ENCODE measurements at places on chromosomes 3 and 15.

- DNase-seq = no peak
These were observed 173.8 kb upstream of the TLE3 start for GRCh38 chr15:70271422-70272088.

DNA sequence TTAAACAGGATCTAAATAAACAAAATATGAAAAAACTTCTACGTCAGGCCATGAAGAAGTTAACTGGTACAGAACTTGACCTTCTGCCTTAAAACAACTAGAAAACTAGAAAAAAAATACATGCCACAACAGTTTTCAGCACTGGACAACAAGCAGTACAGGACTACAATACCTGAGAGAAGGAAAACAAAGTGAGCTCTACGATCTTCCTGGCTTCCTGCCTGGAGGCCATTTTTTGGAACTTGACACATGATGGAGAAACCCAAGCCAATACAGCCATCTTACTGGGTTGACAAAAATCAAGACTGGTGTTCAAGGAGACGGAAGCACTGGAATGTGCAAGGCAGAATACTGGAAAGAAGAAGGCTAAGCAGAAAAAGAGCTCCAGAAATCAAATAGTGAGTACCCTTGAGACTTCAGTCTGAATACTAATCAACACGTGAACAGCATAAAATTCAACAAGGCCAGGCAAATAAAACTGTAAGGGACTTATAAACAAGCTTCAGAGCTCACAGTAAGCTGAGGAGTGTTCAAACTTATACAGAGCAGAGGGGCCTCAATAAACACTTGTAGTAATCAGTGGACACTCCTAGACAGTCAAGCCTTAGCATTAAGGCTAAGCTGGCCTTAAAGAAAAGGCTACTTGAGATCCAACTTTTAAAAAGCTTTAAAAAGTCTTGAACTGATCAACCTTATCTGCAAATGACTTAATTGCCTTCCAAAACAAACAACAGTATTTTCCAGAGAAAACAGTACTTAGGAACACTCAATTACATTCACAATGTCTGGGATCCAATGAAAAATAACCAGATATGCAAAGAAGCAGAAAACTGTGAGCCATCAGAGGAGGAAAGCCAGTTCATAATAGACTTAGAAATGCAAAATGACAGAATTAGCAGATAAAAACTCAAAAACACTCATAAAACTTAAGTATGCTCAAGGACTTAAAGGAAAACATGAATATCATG lies 63.2 kb downstream of the DLG1 start:
- no peak for DNase-seq

- DNase-seq = no peak
These were observed 620.3 kb upstream of the AGTR1 start for GRCh38 chr3:148077318-148077923.

- no peak for DNase-seq
These were observed 40.7 kb downstream of the TMEM212 start for GRCh38 chr3:171883893-171884279.

GRCh38 chr3:12224181-12225147 lies 64.4 kb upstream of the PPARG start:
- DNase-seq = no peak

DNA sequence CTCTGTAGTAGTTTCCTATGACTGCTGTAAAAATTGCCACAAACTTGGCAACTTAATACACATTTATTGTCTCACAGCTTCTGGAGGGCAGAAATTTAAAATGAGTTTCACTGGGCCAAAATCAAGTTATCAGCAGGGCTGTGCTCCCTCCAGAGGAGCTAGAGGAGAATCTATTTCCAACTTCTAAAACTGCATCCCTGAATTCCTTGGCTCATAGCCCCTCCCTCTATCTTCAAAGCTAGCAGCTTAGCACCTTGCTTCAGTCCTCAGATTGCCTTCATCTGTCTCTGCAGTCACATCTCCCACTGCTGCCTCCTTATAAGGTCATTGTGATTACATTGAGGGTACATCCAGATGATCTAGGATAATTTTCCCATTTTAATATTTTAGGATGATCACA lies 17.8 kb upstream of the GADL1 start:
- DNase-seq = no peak

DNA sequence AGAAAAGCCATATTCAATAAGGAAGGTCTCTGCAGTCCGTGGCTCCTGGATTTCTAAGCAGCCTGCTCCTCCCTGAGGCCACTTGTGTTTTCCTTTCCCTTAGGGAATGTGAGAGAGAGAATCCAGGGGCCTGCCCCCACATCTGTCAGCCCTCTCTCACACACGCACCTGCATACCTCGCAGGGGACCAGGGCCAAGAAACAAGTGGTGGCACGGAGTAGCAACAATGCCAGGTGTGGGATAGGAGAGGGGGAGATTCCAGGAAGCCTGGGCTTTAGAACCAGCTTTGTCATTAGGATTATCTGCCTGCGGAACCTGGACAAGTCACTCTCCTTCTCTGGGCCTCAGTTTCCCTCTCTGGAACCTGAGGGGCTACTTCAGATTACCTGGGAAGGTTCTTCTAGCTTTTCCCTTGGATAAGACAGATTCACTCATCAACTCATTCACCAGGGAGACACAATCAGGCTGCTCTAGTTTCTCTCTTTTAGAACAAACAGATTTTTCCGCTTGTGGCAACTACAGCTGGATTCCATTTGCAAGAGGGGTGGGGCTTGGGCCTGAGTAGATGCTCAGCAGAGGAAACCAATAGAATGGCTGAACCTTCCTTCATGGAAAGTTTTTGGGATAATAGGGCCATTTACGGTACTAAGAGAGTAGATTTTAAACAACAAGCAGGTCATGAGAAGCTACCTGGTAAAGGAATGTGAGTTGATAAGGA lies 19.5 kb downstream of the BCL6 start:
- no peak for DNase-seq

DNA sequence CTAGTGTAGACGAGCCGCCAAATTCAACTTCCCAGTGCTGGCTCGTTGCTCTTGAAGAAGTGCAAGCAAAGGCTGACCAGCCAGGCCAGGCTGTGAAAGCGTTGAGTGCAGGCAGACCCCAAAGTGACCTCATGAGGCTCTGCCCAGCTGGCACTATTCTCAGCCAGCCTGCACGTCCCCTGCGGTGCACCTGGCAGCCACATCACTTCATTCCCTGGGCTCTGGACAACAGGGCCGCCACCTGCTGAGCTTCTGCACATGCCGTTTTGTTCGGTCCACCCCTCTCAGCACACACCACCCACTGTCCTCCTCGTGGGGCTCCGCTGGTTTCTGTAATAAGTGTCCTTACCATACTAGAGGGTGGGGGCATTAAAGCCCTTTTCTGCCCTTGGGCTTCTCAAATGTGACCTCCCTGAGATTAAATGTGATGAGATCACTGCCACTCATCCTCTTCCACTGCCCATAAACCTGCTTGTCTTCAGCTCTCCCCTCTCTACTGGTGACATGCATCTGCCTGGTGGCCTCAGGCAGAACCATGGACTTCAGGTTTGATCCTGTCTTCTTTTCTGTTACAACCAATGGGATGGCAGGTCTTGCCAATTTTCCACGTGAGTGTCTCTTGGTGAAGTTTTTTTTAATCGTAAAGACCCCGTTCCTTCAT lies 6.1 kb downstream of the RASGRF1 start:
- DNase-seq = no peak

DNA sequence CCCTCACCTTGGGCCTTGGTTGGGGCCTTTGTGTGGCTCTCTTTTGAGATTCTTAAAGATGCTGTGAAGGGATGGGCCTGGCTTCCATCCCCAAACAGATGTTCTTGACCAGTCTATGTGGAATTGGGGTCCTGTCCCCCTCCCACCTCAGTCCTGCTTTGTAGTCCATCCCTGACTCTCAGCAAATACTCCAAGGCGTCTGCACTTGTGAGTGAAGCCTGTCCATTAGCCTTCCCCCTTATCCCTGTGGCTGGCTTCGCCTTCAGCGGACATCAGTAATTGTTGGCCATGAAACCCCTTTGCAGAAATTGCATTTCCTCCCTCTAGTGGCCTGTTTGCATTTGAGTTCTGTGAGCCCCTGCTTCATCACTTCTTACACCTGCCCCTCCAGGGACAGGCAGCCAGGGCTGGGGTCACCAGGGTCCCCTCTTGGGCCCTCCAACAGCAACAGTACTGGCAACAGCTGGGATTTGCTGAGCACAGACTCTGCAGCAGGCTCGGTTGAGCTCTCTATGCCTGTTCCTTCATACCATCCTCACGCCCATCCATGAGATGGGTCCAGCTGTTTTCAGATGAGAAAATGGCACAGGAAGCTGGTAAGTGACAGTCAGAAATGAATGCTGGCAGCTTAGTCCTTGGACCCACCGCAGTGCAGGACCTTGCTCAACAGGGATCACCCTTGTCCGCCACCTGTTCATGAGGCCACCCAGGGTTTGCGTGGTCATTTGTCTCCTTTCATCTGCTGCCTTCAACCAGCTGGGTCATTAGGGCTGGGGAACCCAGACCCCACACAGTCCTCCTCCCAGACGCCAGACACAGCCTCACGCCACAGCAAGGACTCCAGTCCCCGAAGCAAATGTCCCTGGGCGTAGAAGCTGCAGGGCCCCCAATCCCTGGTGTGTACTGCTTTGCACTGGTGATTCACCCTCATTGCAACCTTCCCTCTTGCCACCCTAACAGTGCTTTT lies 8.9 kb upstream of the LRRK1 start:
- no peak for DNase-seq

DNA sequence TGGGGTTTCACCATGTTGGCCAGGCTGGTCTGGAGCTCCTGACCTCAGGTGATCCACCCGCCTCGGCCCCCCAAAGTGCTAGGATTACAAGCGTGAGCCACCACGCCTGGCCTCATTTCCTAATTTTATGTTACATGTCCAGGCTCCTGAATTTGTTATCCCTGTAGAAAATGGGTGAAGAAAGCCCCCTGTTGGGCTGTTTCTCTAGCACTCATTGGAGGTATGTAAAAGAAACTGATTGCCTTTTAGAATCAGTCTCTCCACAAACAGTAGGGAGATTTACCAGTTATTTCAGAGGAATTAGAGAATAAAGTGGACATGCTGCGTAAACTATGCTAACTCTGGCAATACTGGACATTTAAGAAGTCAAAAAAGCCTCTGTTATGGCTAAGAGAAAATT lies 364.1 kb upstream of the TBL1XR1 start:
- no peak for DNase-seq

- no peak for DNase-seq
These were observed 331.7 kb downstream of the RBMS3 start for GRCh38 chr3:29612536-29612935.

DNA sequence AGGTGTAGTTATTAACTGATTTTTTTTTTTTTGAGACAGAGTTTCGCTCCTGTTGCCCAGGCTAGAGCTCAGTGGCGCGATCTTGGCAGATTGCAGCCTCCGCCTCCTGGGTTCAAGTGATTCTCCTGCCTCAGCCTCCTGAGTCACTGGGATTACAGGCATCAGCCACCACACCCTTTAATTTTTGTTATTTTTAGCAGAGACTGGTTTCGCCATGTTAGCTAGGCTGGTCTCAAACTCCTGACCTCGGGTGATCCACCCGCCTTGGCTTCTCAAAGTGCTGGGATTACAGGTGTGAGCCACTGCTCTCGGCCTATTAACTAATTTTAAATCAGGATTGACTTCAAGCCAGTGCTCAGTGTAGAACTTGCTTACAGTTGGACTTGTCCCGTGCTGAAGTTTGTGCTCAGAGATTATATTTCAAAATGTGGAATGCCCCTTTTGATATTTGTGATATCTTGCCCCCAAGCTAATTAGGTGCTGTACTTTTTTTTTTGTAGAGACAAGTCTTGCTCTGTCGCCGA lies 6.0 kb downstream of the SKIL start:
- no peak for DNase-seq

DNA sequence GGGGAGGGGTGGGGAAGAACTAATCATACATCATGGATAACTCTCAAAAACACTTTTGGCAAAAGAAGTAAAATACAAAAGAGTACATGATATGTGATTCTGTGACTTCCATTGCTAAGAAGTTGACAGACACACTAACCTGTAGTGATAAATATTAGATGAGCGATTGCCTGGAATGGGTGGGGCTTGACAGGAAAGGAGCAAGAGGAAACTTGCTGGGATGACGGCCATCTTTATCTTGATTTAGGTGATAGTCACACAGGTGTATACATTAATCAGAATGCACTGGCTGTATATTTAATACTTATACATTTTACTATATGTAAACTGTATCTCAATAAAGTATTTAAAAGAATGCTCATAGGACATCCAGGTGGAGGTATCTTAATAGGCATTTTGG lies 13.1 kb downstream of the PARL start:
- no peak for DNase-seq

DNA sequence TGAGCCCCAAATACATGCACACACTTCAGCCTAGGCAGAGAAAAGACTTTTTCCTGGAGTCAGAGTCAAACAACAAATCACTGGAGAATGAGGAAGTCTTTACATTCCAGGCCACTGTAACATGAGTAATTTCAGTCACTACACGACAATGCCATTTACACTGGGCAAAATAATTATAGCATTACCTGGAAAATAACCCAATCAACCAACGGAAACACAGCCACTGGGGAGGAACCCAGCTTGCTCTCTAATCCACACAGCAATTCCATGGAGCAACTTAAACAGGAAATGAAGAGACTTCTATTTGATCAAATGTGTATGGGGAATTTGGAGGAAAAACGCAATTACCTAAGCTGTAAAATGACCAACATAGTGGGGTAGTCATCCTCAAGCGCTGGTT lies 15.2 kb downstream of the FSTL1 start:
- no peak for DNase-seq

DNA sequence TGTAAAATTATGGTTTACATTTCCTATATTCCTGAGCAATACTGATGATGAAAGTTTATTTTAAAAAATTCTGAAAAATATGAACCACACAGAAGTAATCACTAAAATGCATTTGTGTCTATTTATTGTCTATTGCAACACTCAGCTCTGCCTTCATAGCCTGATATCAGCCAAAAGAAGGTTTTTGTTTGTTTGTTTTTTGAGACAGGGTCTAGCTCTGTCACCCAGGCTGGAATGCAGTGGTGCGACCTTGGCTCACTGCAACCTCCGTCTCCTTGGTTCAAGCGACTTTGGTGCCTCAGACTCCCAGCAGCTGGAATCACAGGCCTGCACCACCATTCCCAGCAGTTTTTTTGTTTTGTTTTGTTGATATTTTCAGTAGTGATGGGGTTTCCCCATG lies 1560.2 kb downstream of the SI start:
- DNase-seq = no peak

- no peak for DNase-seq
These were observed 11.9 kb downstream of the CFAP161 start for GRCh38 chr15:81146006-81146405.

DNA sequence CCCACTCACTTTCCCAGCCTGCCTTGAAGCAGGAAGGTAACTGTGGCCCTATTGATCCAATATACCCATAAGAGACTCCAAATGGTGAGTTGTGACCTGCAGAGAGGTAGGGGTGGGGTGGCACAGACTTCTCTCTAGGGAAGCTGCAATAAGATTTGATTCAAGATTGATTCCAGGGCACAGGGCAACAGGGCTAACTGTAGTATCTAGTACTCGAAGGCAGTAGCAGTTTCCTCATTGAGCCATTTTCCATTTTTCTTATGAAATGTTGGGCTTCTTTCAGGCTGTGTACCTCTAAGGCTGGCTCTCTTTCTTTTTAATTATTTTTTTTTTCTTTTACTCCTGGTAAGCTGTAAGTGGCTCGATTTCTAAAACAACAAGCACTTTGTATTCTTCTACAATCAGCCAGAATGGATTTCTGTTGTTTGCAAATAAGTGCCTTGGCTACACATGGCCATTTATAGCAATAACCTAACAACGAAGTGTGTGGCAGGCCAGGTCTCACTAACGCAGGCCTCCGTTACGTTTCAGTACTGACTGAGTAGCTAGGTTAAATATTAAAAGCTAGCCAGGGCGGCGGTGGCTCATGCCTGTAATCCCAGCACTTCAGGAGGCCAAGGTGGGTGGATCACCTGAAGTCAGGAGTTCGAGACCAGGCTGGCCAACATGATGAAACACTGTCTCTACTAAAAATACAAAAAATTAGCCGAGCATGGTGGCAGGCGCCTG lies 19.3 kb downstream of the CCDC12 start:
- DNase-seq = no peak
